ENCODE measurements at places on chromosomes 12 and 14. TPM values are rescaled to one million over a fixed set of nuclear protein-coding genes. Genes with fewer than 3 reads are reported as not detected.

DNA sequence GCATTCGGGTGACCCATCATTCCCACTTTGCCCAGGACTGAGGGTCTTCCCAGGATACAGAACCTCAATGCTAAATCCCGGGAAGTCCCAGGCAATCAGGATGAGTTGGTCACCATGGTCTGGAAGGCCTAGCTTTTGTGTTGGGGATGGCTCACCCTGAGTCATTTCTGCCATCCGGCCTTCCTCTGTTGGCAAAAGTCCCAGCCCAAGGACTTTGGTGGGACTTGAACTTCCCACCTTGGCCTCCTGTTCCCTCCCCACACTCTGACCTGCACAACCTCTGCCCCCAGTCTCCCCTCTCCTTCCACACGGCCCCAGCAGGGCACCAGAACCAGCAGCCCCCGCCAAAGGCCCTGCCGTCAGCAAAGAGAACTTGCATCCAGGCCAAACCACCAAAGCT lies 24.6 kb upstream of the NCOR2 start:
- DNase-seq = peak; percentile 93
- H3K4me3 ChIP-seq = no peak overlapping the region
- peaks cover 3% of the 10 kb centered on the region for H3K27me3 ChIP-seq

DNA sequence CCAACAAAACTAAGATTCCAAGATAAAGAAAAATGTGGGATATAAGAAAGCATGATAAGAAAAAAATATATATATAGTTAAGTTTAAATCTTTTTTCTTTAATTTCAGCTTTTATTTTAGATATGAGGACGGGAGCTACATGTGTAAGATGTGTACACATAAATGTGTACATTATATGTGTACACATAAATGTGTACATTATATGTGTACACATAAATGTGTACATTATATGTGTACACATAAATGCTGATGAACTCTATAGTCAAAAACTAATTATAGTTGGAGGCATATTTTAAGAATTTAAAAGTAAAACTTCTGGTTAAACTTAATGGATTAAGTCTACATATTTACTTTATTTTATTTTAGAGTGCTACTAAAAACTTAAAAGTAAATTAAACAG lies 123.6 kb downstream of the BTG1 start:
- no peak overlapping the region for H3K27ac ChIP-seq
- no peak for DNase-seq
- no peak overlapping the region for H3K4me3 ChIP-seq
- H3K36me3 ChIP-seq = no peaks in the 10 kb centered on the region

DNA sequence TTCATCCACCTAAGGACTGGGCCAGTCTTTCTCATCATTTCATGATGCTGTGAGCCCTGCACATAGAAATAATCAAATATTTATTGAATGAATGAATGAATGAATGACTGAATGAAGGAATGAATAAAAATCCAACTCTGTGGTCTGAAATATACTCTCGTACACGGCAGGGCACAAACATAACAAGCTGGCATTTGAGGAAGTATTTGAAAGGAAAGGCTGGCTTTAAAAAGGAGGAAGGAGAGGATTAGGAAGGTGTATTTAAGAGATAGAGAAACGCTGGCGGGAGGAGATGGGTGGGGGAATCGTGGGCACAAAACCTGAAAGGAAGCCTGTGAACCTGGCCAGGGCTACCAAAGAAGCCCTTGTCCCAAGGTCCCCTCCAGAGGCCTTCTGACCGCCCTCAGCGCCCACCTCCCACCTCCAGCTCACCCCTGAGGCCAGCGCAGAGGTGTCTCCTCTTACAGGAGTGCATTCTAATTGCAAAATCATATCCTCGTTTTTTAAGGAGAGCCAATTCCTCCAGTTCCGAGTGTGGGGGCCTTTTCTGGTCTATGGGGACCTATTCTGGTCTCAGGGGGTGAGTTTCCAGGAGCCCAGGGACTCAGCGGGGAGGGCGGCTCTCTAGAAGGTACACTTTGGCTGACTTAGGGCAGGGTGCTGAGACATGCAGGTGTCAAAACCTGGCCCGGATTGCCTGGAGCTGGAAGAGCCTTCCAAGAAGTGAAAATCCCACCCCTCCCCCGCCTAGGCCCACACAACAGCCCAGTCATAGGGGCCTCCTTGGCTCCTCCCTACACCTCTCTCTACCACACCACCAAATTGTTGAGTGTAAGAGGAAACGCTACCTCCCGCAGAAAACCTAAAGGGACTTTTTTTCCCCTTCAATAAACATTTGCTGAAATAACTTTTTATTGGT lies 8.7 kb upstream of the JDP2 start:
- DNase-seq = no peak
- H3K27ac ChIP-seq = no peak overlapping the region
- no peaks in the 10 kb centered on the region for H3K36me3 ChIP-seq
- no peaks in the 10 kb centered on the region for H3K27me3 ChIP-seq

GRCh38 chr12:50055831-50056638 lies 1.4 kb upstream of the ASIC1 start:
- peak; percentile 96 for DNase-seq
- H3K27ac ChIP-seq = no peak overlapping the region
- H3K4me3 ChIP-seq = no peak overlapping the region
- H3K4me1 ChIP-seq = peaks cover 6% of the 10 kb centered on the region
- H3K36me3 ChIP-seq = no peaks in the 10 kb centered on the region
- peaks cover 33% of the 10 kb centered on the region for H3K27me3 ChIP-seq

- no peak for DNase-seq
- no peaks in the 10 kb centered on the region for H3K36me3 ChIP-seq
- no peak overlapping the region for H3K27ac ChIP-seq
- no peak overlapping the region for H3K4me3 ChIP-seq
- no peaks in the 10 kb centered on the region for H3K4me1 ChIP-seq
- no peaks in the 10 kb centered on the region for H3K27me3 ChIP-seq
Observed at GRCh38 chr12:112665958-112666357, 125.6 kb upstream of the RPH3A start.

DNA sequence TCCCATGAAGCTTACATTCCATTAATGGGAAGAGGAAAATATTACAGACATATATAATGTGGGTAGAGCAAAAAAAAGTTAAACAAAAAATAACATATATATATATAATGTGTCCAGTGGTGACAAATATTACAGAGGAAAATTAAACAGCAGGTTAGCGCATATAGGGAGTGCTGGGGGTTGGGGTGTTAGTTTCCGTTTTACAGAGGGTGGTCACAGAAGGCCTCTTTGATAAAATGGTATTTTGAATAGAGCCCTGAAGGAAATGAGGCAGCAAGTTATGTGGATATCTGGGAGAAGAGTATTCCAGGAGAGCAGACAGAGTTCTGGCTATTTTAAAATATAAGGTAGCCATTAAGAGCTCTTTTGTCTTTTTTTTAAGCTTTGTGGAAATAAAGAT lies 73.2 kb downstream of the DCAF5 start:
- H3K4me1 ChIP-seq = peaks cover 31% of the 10 kb centered on the region
- DNase-seq = no peak
- H3K4me3 ChIP-seq = no peak overlapping the region
- peak overlapping the region; percentile 92 for H3K27ac ChIP-seq
- H3K36me3 ChIP-seq = peaks cover 15% of the 10 kb centered on the region
- H3K27me3 ChIP-seq = no peaks in the 10 kb centered on the region

GRCh38 chr12:107478881-107479280 lies 206.7 kb upstream of the PWP1 start:
- H3K27me3 ChIP-seq = no peaks in the 10 kb centered on the region
- H3K4me3 ChIP-seq = no peak overlapping the region
- no peaks in the 10 kb centered on the region for H3K4me1 ChIP-seq
- no peak for DNase-seq

DNA sequence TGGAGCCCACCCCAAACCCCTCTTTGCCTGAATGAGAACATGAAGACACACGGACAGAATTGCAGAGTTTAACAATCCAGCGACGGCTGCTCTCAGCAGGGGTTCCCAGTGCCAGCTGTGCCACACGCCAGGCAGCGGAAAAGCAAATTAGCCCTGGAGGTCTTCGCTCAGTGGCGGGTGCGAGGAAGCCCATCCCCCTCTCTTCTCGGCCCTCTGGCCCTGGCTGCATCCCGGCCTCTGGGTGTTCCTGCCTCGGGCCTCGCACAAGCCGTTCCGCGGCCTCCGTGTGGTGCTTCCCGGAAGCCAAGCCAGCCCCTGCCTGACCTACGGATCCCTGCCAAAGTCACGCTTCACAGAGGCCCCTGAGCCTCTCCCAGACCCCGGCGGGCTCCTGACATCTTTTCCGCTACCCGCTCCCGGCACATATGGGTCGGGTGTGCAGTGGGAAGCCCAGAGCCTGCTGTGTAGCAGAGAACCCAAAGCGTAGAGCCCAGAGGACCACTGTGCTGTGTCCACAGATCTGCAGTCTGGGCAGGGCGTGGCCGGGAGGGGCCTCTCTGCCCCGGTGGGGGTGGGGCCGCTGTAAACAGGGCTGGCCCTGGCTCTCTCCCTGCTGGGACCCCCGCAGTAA lies 70.7 kb upstream of the GALNT9 start:
- no peak overlapping the region for H3K27ac ChIP-seq
- peak; percentile 91 for DNase-seq
- H3K4me3 ChIP-seq = no peak overlapping the region
- H3K27me3 ChIP-seq = peaks cover 25% of the 10 kb centered on the region

GRCh38 chr14:77478029-77478428 lies 20.1 kb downstream of the AHSA1 start:
- no peaks in the 10 kb centered on the region for H3K36me3 ChIP-seq
- H3K4me3 ChIP-seq = no peak overlapping the region

GRCh38 chr12:21848192-21848591 lies 73.7 kb upstream of the KCNJ8 start:
- no peak for DNase-seq
- no peak overlapping the region for H3K4me3 ChIP-seq
- no peaks in the 10 kb centered on the region for H3K36me3 ChIP-seq
- no peaks in the 10 kb centered on the region for H3K27me3 ChIP-seq

DNA sequence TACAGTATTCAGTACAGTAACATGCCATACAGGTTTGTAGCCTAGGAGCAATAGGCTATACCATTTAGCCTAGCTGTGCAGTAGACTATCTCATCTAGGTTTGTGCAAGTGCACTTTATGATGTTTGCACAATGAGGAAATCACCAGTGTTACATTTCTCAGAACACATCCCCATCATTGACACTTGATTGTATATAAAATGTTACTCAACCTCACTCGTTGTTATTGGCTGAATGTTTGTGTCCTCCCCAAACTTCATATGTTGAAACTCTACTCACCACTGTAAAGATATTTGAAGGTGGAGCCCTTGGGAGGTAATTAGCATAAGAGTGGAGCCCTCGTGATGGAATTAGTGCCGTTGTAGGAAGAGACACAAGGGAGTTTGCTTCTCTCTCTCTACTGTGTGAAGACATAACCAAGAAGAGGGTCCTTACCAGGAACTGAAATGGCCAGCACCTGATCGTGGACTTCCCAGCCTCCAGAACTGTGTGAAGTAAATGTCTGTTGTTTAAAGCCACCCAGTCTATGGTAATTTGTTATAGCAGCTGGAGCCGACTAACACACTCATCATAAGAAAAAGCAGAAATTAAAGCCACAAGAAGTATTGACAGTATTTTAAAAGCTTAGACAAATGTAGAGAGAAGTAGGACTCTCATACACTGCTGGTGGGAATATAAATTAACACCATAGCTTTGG lies 3.2 kb upstream of the MED13L start:
- H3K4me3 ChIP-seq = no peak overlapping the region
- H3K27me3 ChIP-seq = no peaks in the 10 kb centered on the region
- DNase-seq = no peak
- peaks cover 16% of the 10 kb centered on the region for H3K4me1 ChIP-seq
- H3K27ac ChIP-seq = no peak overlapping the region

- H3K27ac ChIP-seq = no peak overlapping the region
- no peaks in the 10 kb centered on the region for H3K27me3 ChIP-seq
Observed at GRCh38 chr12:114245555-114245954, 160.4 kb downstream of the TBX5 start.

DNA sequence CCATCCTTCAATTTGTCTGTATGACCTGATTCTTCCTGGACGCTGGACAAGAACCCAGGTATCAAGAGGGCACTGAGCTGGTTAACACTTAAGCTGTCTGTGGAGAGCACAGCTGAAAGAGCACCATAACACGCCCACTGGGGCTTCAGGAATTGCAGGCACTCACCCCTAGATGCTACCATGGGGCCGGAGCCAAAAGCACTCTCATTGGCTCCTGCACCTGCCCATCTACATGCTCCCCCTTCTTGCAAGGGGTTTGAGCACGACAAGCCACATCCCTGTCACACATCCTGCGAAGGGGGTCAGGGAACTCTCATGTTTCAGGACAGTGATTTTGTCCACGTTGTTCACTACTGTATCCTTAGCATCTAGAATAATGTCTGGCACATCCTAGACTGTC lies 35.1 kb upstream of the TBC1D15 start:
- no peak overlapping the region for H3K4me3 ChIP-seq
- H3K36me3 ChIP-seq = no peaks in the 10 kb centered on the region
- H3K27ac ChIP-seq = no peak overlapping the region
- H3K4me1 ChIP-seq = no peaks in the 10 kb centered on the region

GRCh38 chr14:25102788-25103187 lies 52.8 kb upstream of the STXBP6 start:
- H3K27ac ChIP-seq = no peak overlapping the region
- no peak for DNase-seq
- no peaks in the 10 kb centered on the region for H3K36me3 ChIP-seq
- no peaks in the 10 kb centered on the region for H3K4me1 ChIP-seq

GRCh38 chr14:32129124-32129523 lies 52.0 kb downstream of the ARHGAP5 start:
- DNase-seq = peak; percentile 58
- peak overlapping the region; percentile 56 for H3K27ac ChIP-seq
- H3K36me3 ChIP-seq = no peaks in the 10 kb centered on the region
- peaks cover 11% of the 10 kb centered on the region for H3K4me1 ChIP-seq
- H3K4me3 ChIP-seq = no peak overlapping the region
- no peaks in the 10 kb centered on the region for H3K27me3 ChIP-seq

GRCh38 chr14:27267876-27268275 lies 670.0 kb upstream of the NOVA1 start:
- no peaks in the 10 kb centered on the region for H3K36me3 ChIP-seq
- H3K27me3 ChIP-seq = no peaks in the 10 kb centered on the region
- DNase-seq = no peak
- H3K4me3 ChIP-seq = no peak overlapping the region

DNA sequence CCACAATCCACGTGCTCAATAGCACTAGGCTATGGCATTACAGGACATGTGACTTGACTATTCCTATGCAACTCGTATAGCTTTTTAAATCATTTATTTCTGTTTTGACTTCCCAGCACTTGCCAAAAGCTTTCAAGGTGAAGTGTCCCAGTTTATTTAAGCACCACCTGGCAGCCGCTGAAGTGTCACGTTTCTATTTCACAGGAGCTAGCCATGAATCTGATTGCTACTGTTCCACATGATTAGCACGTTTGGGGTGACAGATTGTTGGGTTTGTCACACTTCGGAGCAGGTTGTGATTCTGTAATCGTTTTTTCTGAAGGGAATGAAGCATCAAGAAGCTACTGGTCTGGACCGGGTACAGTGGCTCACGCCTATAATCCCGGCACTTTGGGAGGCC lies 39.9 kb upstream of the BICDL1 start:
- no peak overlapping the region for H3K4me3 ChIP-seq
- no peak for DNase-seq
- H3K27me3 ChIP-seq = peaks cover 14% of the 10 kb centered on the region
- no peak overlapping the region for H3K27ac ChIP-seq
- H3K36me3 ChIP-seq = no peaks in the 10 kb centered on the region
- no peaks in the 10 kb centered on the region for H3K4me1 ChIP-seq

CARMIL3 gene
- not detected for total RNA-seq

GPRC5D gene
- not detected for total RNA-seq

SVOP gene
- not detected for total RNA-seq

ADGRD1 gene
- 0.72 TPM for total RNA-seq

MIP gene
- total RNA-seq = not detected

KRT5 gene
- not detected for total RNA-seq

FOXA1 gene
- 0.36 TPM for total RNA-seq

COX8C gene
- not detected for total RNA-seq

Data from osteoblast (primary cell).